ENCODE measurements at places on chromosomes 6 and 20.

GRCh38 chr20:44967207-44967807 lies 995 bp downstream of the STK4 start:
- peak; percentile 23 for DNase-seq

DNA sequence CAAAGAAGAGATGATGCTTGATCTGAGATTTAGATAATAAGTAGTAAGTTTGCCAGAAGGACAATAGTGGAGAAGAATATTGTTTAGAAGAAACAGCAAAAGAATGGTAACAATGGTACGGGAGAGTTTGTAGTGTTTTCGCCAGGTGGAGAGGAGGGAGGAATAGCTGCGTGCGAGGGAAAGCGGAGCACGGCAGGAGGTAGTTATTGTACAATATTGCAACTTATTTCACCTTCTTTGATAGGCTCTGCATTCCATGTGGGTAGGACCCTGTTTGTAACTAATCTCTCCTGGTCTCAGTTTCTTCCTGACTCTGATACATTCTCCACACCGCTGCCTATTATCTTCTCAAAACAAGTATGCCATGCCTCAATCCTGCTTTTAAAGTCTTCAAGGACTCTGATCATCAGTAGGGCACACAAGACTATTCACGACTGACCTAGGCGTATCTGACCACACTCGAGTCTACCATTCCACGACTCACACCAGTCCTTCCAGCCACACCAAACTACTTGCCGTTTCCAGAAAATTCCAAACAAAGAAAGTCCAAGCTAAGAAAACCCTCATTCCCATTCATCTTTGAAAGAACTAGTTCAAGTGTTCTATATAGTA lies 1.1 kb downstream of the PPIL4 start:
- no peak for DNase-seq

- no peak for DNase-seq
Observed at GRCh38 chr6:147389463-147389862, 119.0 kb upstream of the SAMD5 start.

GRCh38 chr6:123017104-123017682 lies 21.2 kb downstream of the CLVS2 start:
- DNase-seq: no peak

- DNase-seq: no peak
Observed at GRCh38 chr6:105785066-105785811, 300.9 kb upstream of the PRDM1 start.

DNA sequence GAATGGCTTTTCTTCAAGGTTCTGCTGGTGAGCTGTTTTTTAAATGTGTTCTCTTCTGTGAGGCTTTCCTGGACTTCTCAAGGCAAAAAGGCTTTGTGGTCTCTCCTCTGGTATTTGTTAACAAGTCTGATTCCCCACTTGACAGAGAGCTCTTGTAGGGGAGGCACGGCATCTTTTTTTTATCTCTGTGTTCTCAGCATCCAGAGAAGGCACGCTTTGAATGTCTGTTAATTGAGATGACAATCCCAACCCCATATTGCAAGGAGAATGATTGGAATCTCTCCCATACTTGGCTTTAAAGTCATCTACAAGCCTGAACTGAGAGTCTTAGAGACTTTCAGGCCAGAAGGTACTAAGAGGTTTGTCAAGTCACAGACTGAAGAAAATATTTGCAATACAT lies 22.6 kb downstream of the EDN1 start:
- no peak for DNase-seq

GRCh38 chr6:166627875-166628801 lies 1.1 kb upstream of the RPS6KA2 start:
- peak; percentile 61 for DNase-seq

DNA sequence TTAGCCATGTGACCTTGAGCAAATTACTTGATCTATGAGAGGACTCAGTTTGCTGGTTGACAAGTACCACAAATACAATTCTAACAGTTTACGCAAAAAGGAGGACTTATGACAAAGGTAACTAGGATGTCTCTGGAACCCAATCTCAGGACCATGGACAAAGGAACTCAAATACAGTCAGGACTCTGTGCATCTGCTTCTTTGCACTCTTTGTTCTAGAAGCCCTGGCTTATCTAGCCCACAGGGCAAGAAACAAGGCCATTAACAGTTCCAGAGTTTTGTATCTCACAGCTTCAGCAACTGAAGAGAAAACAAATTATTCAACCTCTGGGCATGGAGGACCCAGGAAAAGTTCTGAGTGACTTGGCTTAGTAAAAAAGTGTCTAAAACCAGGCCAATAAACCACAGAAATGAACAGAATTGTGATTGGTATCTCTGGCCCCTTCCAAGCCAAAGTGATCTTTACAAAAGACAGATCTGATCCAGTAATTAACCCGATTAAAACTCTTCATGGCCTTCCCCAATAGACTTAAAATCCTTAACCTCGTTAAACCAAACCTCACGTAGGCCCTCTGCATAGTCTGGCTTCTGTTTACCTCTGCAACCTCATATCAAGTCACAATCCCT lies 5.9 kb downstream of the WASF1 start:
- no peak for DNase-seq

DNA sequence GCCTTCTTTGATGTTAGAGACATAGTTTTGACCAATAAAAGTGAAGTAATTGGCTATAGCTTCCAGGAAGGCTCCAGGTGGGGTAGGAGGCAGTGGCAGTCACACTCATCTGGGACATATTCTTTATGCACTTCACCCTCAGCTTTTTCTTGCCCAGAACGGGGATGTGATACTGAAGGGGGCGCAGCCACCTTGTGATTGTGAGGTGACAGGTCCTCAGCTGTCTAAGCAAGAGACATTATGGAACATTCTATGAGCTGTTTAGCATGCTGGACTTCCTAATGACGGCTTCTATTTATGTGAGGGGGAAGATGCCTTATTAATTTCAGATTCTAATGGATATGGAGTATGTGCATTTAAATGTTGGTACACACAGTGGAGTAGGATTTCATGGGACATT lies 151.3 kb upstream of the ZFP64 start:
- DNase-seq: no peak

GRCh38 chr20:35617397-35618262 lies 2.0 kb downstream of the SPAG4 start:
- DNase-seq: peak; percentile 39

GRCh38 chr6:169265486-169266131 lies 12.0 kb upstream of the THBS2 start:
- no peak for DNase-seq

DNA sequence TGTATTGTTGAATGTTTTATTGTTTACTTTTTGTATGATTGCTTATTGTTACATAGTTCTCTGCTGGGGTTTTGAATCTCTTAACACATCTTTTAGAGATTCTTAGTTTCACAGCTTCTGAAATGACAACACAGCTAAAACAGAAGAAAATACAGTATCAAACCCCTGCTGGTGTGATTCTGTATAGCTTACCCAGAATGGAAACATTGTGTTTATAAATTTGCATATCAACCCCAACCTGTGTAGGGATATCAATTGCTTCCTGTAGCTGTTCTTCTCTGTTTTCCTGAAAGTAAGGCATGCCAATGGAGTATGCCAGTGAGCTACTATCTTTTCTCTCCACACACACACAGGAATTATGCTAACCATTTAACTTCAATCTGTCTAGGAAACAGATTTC lies 64.3 kb upstream of the ID4 start:
- DNase-seq: no peak

GRCh38 chr6:134517145-134517658 lies 199.3 kb upstream of the SGK1 start:
- no peak for DNase-seq

GRCh38 chr20:48828734-48829460 lies 1.1 kb upstream of the PREX1 start:
- no peak for DNase-seq

DNA sequence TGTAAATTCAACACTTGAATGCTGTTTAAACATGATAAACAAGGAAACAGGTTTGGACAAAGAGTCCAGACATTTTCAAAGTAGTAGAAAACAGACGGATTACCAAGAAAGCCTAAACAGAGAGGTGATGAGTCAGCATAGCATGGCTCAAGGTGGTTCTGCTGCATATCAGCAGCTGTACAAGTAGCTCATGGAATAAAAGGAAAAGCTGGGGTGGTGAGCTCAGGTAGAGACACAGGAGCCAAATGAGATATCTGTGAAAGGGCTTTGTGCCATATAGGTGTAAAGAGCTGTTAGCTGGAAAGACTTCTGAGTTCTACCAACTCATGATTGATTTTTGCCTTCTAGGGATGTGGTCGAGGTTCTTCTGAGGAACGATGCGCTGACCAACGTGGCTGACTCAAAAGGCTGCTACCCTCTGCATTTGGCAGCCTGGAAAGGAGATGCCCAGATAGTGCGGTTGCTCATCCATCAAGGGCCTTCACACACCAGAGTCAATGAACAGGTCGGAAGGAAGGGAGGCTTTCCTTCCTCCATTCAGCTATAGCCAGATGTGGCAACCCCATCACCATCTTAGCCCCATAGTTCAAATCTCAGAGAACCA lies 80.7 kb downstream of the ANKS1A start:
- DNase-seq: no peak

GRCh38 chr6:70309243-70309642 lies 6.4 kb upstream of the COL9A1 start:
- DNase-seq: no peak

- DNase-seq: no peak
Observed at GRCh38 chr20:19907326-19908056, 109.7 kb upstream of the NAA20 start.

Measured in activated naive CD4-positive, alpha-beta T cell treated with Interleukin-2 at 50 U/mL for 16 hours (primary cell).